ENCODE measurements at places on chromosomes 4 and X. TPM values are rescaled to one million over a fixed set of nuclear protein-coding genes. Genes with fewer than 3 reads are reported as not detected.

DNA sequence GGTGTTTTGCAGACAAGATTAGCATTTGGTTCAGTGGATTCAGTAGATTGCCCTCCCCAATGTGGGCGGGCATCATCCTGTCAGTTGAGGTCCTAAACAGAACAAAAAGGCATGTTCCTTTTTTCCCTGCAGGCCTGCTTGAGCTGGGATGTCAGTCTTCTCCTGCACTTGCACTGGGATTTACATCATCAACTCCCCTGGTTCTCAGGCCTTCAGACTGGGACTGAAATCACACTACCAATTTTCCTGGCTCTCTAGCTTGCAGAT, 278.9 kb upstream of the FTHL17 start:
- no peak for DNase-seq

DNA sequence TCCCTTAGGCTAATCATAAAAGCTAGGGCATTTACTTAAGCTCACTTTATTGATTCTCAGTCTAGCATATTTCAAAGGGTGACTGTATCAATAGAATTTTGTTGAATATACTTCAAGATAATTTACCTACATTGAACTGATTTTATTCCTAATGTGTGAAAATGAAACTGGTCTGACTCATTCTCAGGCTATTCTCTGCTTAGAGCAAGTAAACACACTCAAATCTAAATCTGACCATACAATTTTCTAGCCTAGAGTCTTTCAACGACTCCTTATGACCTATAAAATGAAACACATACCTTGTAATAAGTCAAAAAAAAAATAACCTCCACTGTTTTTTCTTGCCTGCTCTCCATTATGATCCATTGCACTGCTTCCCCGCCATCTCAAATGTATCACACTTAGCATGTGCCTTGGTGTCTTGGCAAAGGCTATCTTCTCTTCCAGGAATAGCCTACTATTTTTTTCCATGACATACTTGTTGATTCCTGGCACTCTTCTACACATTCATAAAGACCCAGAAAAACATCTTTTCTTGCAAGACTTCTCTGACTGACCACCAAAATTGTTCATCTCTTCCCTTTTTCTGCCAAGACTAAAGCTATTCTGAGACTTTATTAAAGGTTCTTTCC, 965.1 kb upstream of the HS3ST1 start:
- no peak for DNase-seq

DNA sequence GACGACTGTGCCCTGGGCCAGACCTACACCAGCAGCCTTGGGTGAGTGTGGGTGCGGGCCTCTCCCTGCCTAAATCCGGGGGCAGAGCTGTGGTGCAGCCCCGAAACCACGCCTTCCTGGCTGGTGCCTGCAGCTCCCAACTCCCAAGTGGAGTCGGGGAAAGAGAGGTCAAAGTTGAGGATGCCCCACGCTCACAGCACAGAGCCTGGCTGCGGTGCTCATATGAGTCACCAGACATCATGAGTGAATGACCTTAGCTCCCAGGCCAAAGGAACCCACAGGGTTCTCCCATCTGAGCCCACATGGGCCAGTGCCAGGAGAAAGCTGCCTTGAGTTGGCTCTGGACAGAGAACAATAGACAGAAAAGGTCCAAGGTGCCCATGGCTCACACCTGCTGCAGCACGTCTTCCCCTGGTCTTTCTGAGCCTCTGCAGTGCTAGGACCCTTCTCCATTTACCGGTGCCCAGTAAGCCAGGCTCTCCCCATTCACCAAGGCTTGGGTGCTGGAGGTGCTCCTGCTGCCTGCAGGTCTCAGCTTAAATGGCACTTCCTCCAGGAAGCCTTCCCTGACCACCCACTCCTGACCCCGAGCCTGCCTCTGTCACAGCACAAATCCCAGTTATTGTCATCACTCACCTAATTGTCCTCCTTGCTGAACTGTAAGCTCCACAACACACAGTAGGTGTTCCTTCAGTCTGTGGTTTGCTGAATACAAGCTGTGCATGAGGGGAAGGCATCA, 224.2 kb downstream of the AFAP1 start:
- DNase-seq = no peak

Gene GPC4
- total RNA-seq = 12.0 TPM

Gene ZNF732
- total RNA-seq = not detected

Gene ASB5
- total RNA-seq = not detected

Gene PIM2
- 5.6 TPM for total RNA-seq

Gene GAGE13
- not detected for total RNA-seq

Data from ascending aorta (tissue), 2 donors.